Activated CD8-positive, alpha-beta memory T cell treated with anti-CD3 and anti-CD28 coated beads, Interleukin-2, amount 10 ng/mL, durations not matched to agents 7 days and 5 days (primary cell): ENCODE measurements at places on chromosomes 3 and 15. TPM values are rescaled to one million over a fixed set of nuclear protein-coding genes. Genes with fewer than 3 reads are reported as not detected.

GRCh38 chr3:89576417-89576816 is 469.0 kb downstream of the EPHA3 start:
- DNase-seq: no peak
- no peaks in the 10 kb centered on the region for H3K4me1 ChIP-seq
- H3K36me3 ChIP-seq: no peaks in the 10 kb centered on the region

DNA sequence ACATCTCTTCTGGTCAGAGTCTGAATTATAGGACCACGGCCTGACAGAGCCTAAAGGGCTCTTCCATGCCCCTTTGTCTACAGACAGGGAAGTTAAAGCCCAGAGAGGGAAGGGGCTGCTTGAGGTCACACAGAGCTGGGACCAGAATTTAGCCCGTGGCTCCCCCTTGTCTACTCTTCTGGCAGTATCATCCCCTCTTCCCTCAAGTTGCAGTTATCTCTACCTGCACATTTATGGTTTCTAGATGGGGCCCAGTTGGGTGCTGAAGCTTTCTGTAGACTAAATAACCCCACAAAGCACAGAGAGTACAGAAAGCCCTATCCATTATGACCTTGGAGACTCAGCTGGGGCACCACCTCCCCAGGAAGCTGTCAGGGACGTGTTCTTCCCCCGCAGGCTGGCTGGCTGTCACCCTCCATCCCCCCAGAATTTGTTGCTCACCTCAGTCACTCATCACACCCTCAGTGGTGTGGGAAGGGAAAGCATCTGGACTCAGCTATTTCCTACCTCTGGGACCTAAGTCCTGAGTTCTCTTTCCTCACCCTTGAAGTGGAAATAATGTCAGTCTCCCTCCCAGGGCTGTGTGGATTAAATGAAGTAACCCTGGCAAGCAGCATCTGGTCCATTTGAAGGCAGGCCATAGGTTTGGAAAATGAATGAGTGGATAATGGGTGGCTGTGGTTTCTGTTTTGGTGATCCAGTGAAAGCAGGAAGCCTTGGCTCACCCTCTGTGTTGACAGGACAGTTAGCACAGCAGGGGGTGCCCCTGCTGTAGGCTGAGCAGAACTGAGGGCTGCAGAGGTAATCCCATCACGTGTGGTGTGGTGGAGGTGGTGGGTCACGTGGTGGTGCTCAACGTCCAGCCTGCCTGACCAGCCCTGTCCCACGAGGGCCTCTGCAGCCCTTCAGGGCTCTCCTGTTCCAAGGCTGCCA is 16.3 kb downstream of the ACOX2 start:
- DNase-seq: no peak
- H3K36me3 ChIP-seq: no peaks in the 10 kb centered on the region
- peaks cover 2% of the 10 kb centered on the region for H3K4me1 ChIP-seq
- H3K27me3 ChIP-seq: no peaks in the 10 kb centered on the region

SLCO2A1 gene
- total RNA-seq: not detected

ANKRD34C gene
- not detected for total RNA-seq

HIGD2B gene
- 0.53 TPM for total RNA-seq

DNA sequence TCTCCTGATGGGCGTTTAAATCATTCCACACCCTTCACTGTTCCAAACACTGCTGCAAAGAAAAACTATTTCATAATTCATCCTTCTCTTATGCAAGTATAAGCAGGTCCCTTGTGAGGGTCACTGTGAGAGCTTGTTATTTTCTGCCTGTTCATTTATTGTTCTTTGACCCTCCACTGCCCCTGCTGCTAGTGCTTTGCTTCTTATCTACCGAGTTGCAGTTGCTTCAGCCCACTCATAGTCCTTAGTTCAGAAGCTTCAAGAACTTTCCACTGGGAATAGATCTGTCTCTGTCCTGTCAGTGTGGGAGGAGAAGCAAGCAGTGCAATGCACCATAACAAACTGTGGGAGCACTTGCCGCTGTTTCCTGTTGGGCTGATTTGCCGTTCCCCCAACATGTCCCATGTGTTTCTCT is 39.8 kb downstream of the RIOX2 start:
- peaks cover 29% of the 10 kb centered on the region for H3K36me3 ChIP-seq
- no peaks in the 10 kb centered on the region for H3K27me3 ChIP-seq
- H3K4me1 ChIP-seq: peaks cover 9% of the 10 kb centered on the region
- no peak overlapping the region for H3K4me3 ChIP-seq
- H3K27ac ChIP-seq: no peak overlapping the region
- no peak for DNase-seq

DNA sequence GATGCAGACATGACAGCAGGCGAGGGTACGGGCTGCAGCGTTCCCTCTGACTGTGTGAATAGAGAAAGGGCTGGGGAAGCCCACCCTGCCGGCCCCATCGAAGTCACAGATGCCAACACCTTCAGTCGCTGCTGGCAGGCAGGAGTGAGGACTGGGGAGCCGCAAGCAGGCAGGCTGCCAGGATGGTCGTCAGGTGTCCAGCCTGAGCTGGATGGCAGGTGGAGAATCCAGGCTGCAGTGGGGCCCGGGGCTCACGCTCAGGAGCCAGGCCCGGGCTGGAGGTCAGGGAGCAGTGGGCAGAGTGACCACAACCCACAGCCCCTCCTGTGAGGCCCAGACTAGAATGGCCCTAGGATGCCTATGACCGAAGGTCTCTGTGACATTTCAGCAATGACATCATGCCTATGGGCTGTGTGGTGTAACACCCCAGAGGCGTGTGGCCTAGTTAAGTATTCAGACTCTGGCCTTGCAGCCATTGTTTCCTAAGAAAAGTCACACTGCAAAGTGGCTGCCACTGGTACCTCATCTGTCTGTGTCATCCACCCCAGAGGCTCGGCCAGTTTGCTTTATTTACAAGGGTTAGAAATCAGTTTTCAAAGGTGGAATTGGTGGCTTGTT is 15.7 kb downstream of the PRR23E start:
- no peaks in the 10 kb centered on the region for H3K36me3 ChIP-seq
- H3K4me1 ChIP-seq: no peaks in the 10 kb centered on the region
- no peak overlapping the region for H3K4me3 ChIP-seq
- DNase-seq: no peak

GOLGA6B gene
- total RNA-seq: not detected

GABRB3 gene
- total RNA-seq: not detected

- no peaks in the 10 kb centered on the region for H3K36me3 ChIP-seq
- H3K4me1 ChIP-seq: no peaks in the 10 kb centered on the region
- H3K27me3 ChIP-seq: no peaks in the 10 kb centered on the region
- no peak overlapping the region for H3K4me3 ChIP-seq
- no peak for DNase-seq
- no peak overlapping the region for H3K27ac ChIP-seq
Measured at GRCh38 chr15:33243869-33244268, 49.4 kb upstream of the FMN1 start.

FBXW12 gene
- total RNA-seq: not detected

GCNT3 gene
- total RNA-seq: not detected

GRCh38 chr3:72274493-72275330 is 489.8 kb upstream of the PROK2 start:
- H3K27ac ChIP-seq: no peak overlapping the region
- peaks cover 8% of the 10 kb centered on the region for H3K27me3 ChIP-seq
- H3K4me3 ChIP-seq: peak overlapping the region; percentile 2
- no peak for DNase-seq
- H3K36me3 ChIP-seq: no peaks in the 10 kb centered on the region

RBM15B gene
- 28.7 TPM for total RNA-seq

DNA sequence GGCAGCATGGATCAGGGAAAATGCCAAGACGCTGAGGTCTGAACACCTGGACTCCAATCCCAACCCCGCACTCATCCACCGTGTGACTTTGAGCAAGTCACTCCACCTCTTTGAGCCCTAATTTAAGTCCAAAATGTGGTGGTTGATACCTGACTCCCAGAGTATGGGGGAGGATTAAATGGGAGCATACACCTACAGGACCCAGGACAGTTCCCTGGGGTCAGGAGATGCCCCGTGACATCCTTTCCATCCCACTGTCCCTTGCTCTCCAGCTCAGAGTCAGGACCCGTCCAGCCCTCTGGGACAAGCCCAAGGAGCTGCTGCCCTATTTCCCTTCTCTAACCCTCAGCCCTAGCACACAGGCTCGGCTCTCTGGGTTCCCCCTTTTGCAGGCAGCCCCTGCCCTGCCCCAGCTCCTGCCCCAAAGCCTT is 276.4 kb downstream of the XXYLT1 start:
- no peaks in the 10 kb centered on the region for H3K4me1 ChIP-seq
- H3K27ac ChIP-seq: no peak overlapping the region
- H3K27me3 ChIP-seq: peaks cover 12% of the 10 kb centered on the region
- H3K36me3 ChIP-seq: no peaks in the 10 kb centered on the region
- DNase-seq: no peak

GRCh38 chr15:94366781-94367180 is 135.4 kb downstream of the MCTP2 start:
- H3K4me1 ChIP-seq: no peaks in the 10 kb centered on the region
- H3K36me3 ChIP-seq: peaks cover 32% of the 10 kb centered on the region
- no peaks in the 10 kb centered on the region for H3K27me3 ChIP-seq
- no peak for DNase-seq

- H3K4me3 ChIP-seq: no peak overlapping the region
- no peaks in the 10 kb centered on the region for H3K4me1 ChIP-seq
- H3K27me3 ChIP-seq: no peaks in the 10 kb centered on the region
Measured at GRCh38 chr3:173744895-173745294, 347.4 kb downstream of the NLGN1 start.

DNA sequence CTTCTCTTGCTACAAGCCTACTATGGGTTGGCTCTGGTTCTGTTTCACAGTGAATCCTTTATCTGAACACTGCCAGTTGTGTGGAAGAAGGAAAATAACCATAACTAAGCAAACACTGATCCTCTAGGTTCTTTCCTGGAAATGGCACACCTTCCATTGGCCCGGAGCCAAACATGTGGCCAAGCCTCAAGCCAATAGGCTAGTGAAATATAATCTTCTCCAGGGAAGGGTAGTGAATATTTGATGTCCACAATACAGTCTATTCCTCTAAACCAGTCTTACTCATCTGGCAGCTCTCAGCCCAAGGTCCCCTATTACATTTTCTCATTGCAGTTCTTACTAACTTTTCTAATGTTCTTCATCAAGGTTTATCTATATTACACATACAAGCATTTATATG is 921.3 kb downstream of the TUSC7 start:
- H3K4me3 ChIP-seq: no peak overlapping the region
- no peaks in the 10 kb centered on the region for H3K27me3 ChIP-seq
- H3K27ac ChIP-seq: no peak overlapping the region
- no peaks in the 10 kb centered on the region for H3K4me1 ChIP-seq
